ENCODE measurements at places on chromosomes 4 and X.

- no peak for DNase-seq
Measured at GRCh38 chr4:61199873-61200186, 296 bp upstream of the ADGRL3 start.

GRCh38 chr4:75786526-75786925, 62.1 kb downstream of the USO1 start:
- DNase-seq: no peak

- no peak for DNase-seq
Measured at GRCh38 chrX:37434362-37434761, 85.2 kb downstream of the PRRG1 start.

- DNase-seq: no peak
Measured at GRCh38 chrX:22737541-22737940, 262.2 kb upstream of the DDX53 start.

DNA sequence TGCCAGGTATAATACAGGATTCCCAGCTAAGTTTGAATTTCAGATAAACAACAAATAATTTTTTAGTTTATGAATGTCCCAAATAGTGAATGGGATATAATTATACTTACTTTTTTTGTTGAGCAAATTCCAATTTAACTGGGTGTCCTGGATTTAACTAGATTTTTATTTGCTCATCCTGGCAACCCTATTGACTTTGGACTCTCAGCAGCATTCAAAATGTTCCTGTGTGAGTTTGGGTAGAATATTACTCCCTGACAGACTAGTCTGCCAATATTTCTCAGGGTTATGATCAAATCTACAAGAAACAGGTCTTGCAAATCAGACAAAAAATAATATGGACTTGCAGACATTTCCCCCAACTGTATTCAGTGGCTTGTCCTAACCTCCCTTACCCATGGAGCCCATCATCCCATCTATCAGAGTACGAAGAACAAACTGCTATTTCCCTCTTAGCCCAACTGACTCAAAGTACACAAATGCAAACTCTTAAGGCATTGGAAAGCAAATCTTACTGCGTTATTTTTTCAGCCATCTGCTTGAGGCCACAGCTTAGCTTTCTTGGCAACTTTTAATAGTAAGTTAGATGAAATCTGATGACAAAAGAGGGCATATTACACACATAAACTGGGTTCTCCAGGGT, 20.7 kb downstream of the SETD7 start:
- no peak for DNase-seq

DNA sequence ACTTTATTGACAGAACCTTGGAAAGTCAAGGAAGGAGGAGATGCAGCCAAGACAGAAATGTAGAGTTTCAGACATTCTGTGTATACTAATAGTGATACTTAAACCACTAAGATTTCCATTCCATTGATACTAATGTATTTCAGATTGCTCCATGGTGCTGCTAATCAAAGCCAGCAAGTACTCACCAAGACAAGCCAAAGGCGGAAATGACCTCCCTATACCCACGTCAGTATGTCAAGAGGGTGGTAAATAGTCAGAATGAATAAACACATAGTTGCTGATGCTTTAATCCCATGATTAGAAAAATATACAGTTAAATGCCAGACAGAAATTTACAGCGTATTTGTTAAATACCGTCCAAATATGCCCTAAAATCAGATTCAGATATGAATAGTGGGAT, 417.8 kb upstream of the INTU start:
- DNase-seq: no peak

DNA sequence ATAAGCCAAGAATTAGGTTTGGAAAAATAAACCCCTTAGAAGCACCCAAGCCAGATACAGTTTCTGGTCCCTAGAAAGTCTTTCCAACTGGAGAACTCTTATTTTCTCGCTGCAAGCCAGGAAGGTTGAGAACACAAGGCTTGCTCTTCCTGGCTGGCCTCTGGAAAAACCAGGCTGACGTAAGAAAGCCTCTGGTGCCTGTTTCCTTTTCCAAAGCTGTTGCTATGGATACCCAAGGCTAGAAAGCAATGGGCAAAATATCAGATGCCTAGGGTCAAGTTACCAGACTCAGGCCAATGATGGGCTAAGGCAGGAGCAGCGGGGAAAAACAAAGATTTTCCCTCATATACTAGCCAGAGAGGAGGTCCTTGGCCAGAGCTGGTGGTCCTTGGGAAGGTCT, 281.6 kb downstream of the KLHL13 start:
- DNase-seq: no peak

- no peak for DNase-seq
Measured at GRCh38 chr4:158814636-158815330, 46.0 kb downstream of the FNIP2 start.

DNA sequence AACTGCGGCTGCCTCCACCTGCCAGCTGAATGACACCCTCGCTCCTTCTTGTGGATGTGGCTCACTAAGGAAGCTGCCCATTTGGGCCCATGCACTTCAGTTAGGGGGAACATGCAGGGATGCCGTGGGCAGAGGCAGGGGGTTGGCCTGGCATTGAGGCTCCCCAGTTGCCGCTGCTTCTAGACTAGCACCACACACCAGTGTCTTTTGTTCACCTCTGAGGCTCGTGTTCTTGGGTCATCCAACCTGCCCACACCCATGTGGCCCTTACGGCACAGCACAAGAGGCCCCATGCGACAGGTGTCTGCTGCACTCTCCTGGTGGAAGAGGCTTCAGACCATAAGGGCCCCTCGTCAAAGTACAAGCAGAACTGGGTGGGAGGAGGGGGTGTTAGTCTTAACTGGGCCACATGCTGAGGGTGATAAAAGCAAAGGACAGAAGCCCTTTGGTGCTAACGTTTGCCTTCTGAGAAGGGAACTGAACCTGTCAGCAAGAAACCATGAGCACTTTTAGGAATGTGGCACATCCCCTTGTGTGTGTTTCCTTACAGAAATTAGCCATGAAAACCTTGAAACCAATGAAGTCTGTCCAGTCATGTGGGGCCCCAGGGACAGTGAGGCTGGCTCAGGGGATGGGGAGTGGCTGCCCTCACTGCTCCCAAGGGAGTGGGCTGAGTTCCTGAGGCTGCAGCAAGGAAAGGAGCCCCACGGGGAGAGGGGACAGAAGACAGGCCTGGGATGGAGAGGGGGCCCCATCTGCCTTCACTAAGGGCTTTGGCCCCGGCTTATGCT, 39.2 kb downstream of the MAP7D3 start:
- no peak for DNase-seq

DNA sequence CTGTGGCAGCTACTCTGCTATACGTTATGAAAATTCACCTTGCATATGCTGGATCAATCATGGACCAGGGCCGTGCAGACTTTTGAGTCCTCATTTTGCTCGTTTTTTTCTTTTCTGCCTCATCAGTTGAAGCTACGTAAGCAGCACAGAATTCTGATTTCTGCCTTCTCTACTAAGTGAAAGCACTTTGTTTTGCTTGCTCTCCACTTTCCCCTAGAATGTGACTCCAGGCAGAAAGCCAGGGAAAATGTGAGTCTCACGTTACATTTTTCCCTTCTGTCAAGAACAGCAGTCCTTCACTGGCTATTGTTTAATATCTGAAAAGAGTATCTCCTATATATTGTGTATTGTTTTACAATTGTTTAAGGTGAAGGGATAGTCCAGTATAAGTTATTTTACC, 1840.1 kb downstream of the PCDH7 start:
- no peak for DNase-seq

- no peak for DNase-seq
Measured at GRCh38 chr4:173990126-173990868, 293.2 kb downstream of the FBXO8 start.

GRCh38 chrX:110569506-110569905, 210.9 kb downstream of the RTL9 start:
- no peak for DNase-seq

- no peak for DNase-seq
Measured at GRCh38 chrX:68254738-68255645, 178.3 kb downstream of the OPHN1 start.

GRCh38 chr4:102451266-102451665, 49.9 kb upstream of the NFKB1 start:
- no peak for DNase-seq

Measured in stimulated activated CD4-positive, alpha-beta T cell treated with anti-CD3 and anti-CD28 coated beads, Interleukin-1b, Interleukin-23, amount 100 ng/mL, for 48 hours (primary cell).